ENCODE measurements at places on chromosomes 13 and 19.
A peak's percentile ranks its signal among the peaks of the same experiment; 100 is the strongest.

- DNase-seq, result no peak
These were observed 12.7 kb downstream of the ZNF574 start for GRCh38 chr19:42088471-42089190.

GRCh38 chr19:29189033-29189360, 24.0 kb downstream of the UQCRFS1 start:
- no peak for DNase-seq

DNA sequence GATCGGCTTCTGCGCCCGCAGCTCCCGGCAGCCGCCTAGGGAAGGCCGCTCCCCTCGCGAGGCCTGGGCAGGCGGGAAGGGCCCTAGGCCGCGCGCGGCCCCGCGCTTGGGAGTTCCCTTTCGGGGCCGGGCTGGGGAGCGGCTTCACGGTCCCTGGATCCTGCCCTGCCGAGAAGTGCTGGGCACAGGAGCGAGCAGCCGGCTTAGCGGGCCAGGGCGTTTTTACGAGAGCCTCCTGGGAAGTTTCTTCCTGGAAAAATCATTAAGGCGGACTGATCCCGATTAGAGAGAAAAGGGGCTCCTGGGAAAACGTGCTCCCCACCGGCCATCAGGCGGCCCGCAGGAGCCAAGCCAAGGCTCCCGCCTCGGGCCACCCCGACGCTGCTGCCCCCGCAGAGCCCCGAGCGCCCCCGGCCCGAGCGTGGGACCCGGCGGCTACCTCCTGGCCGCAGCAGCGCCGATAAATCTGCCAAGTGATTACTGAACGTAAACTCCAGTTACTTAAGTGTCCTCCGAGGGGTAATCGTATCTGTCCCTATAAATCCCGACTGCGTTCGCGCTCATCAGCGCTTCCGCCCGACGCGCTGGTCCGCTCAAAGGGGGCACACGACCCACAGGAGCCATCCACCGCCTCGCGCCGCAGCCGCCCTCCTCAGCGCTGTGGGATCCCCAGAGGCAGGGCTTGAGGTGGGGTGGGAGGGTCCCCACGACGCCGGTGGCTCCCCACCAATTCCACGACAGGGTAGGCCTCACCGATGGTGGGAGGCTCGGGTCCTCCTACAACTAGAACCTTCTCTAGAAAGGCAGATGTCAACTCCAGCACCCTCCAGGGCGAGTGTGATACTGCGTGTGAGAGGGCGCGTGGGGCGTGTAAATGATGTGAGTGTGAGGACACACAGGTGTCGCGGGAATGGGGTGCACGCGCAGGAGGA, 2.8 kb downstream of the ZIC5 start:
- DNase-seq, result no peak

DNA sequence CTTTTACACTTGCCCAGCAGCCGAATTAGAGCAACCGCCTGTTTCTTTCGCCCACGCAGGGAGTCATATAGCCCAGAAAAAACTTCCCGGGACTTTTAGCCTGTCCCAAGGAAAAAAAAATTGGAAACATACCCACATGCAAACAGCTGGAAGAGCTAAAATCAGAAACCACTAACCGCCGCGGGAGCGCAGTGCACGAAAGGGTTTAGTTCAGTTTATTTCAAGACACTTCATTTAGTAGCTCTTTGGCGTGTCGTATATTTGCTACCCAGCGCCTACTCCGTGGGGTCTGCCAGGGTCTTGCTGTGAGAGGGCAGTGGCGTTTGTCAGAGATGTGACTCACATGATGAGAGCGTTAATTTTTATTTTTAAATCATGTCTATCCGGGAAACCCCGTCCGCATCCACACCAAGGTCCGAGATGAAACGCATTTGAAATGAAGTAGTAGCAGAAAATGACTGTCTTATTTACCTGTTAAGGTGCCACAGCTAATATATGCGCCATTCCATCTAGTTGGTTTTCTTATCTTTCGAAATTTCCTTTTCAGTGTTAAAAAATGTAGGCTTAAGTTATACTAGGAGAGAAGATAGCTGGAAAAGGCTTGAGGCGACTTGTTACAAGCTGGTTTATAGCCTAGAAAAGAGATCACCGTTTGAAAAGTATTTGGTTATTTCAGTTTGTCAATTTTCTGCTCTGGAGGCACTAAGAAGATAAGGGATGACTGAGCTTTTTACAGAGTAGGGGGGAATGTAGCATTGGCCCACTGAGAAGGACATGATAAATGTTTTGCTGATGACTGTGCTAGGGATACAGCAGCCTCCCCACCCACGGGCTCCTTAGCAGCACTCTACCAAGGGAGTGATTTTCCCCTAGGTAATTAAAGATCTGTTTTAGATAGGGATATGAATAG, 1.7 kb downstream of the KLF5 start:
- peak; percentile 36 for DNase-seq

GRCh38 chr13:33541456-33541855, 255.9 kb upstream of the STARD13 start:
- DNase-seq, result no peak

DNA sequence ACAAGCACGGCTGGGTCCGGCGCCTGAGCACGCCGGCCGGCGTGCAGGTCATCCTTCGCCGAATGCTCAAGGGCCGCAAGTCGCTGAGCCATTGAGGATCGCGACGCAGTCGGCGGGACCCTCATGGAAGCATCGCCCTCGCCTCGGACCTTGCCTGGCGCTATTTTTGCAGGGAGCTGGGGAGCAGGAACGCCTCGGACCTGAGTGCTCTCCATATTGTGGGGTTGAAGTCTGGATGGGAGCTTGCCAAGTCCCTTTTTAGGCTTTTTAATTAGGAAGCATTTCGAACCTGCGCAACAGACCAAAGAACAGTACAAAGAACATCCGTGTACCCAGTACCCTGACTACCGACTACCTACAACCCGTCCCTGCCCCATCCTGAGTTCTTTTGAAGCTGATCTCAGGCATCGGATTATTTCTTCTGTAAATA, 628 bp downstream of the MRPL34 start:
- DNase-seq, result no peak

DNA sequence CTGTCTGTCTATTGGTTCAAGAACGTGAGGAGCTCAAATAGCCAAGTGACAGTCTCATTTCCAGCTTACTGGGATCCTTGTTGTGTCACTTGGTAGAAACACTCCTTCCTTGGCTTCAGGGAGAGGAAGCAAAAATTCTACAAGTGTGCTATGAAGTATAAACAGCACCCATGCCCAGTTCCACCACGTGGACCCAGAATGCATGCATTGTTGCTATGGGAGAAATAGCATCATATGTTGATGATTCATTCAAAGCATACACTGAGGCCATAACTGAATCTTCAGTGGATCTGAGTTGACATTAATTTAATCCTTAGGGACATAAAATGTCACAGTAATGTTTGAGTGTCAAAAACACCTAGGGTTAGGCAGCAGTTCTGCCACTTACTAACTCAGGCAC, 199.0 kb upstream of the RXFP2 start:
- DNase-seq, result peak; percentile 45

DNA sequence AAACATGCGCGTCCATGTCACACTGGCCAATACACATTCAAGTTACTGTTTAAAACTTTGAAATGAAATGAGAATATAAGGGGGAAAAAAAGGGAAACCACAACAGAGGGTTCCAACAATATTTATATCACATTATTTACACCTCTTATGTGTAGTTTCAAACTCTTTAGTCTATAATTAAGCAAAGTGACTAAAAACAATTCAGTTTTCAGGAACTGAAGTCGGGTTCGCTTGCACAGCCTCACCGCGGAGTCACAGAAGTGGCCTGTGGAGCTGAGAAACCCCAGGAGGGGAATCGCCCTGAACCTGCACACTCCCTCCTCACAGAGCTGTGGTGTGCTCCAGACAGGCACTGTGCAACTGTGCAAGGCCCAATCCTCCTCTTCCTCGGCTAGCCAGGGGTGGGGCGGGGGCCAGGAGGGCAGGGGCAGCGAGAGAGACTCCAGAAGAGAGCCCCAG, 75.9 kb downstream of the STK24 start:
- DNase-seq, result no peak
